ENCODE measurements at places on chromosomes 7 and 10. TPM values are rescaled to one million over a fixed set of nuclear protein-coding genes. Genes with fewer than 3 reads are reported as not detected.

Gene NYAP1
- total RNA-seq: 0.13 TPM

Gene OR13A1
- not detected for total RNA-seq

Gene MMP21
- not detected for total RNA-seq

Gene TUBAL3
- not detected for total RNA-seq

Gene TYSND1
- 14.7 TPM for total RNA-seq

Gene HTR7
- not detected for total RNA-seq

Gene PRKAR2B
- total RNA-seq: 1.1 TPM

Gene LARP4B
- 128 TPM for total RNA-seq

Gene MKI67
- total RNA-seq: 113 TPM

Gene ZNF736
- total RNA-seq: 24.1 TPM

Gene ELFN1
- 0.22 TPM for total RNA-seq

Measured in CD8-positive, alpha-beta memory T cell (primary cell).